Activated CD4-positive, CD25-positive, alpha-beta regulatory T cell treated with anti-CD3 and anti-CD28 coated beads, Interleukin-2, amount 50 U/mL, for 72 hours (primary cell): ENCODE measurements at places on chromosomes 2 and 18.

GRCh38 chr2:9703701-9704221 lies 73.0 kb upstream of the YWHAQ start:
- no peak for DNase-seq

DNA sequence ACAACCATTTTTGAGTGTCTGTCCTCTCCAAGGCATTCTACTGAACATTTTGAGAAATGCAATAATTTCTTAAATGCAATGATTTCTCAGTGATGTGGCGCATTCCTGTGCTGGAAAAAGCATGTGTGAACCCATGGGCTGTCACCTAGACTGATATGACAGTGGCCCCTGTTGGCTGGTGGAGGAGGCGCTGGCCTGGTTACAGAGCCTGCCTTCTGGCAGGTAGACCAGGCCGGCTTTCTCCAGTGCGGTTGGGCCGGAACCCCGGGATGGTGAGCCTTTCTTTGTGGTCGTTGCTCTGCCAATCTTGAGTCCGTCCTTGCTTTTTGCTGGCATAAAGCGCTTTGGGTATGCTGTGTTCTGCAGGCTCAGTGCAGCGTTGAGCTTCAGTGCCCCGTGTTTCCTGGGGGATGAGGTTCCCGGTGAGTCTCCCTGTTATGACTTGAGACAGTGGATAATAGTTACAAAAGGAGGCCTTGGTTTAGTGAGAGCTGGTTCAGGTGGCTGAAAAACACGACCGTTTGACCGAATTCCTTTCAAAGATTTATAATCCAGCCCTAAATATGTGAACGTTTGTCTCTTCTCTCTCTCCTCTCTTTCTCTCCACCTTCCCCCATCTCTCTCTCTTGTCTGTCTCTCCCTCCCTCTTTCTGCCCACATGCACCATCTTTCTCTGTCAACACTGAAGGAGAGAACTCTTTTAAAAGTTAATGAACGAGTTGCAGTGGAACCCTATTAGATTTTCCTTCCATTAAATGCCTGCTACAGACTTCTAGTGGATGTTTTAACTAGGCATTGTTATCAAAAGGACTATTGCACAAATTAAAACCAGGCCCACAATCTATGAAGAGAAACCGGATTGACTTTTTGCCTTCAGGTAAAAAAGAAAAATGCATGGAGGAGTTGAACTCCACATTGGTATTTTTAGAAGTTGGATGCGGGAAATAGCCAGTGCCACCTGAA lies 34.0 kb downstream of the TSHZ1 start:
- no peak for DNase-seq

GRCh38 chr2:150063931-150064548 lies 423.4 kb downstream of the RND3 start:
- DNase-seq = no peak

- DNase-seq = no peak
Measured at GRCh38 chr2:1282552-1282951, 130.7 kb upstream of the TPO start.

DNA sequence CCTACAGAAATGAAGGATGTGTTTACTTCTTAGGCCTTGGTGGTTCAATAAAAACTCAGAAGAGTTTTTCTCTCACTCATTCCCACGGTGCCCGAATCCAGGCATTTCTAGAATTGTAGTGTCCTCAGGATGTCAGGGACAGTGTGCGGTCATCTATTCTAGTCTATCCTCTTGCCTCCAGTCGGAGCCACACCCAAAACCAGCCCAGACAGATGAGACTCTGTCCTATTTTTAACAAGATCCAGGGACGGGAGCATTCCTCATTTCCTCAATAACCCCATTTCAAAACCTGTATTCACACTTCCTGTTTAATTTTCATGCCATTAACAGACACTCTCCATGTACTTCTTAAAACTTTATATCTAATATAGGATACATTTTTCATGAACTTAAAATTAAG lies 11.6 kb upstream of the RBMS1 start:
- DNase-seq = no peak

DNA sequence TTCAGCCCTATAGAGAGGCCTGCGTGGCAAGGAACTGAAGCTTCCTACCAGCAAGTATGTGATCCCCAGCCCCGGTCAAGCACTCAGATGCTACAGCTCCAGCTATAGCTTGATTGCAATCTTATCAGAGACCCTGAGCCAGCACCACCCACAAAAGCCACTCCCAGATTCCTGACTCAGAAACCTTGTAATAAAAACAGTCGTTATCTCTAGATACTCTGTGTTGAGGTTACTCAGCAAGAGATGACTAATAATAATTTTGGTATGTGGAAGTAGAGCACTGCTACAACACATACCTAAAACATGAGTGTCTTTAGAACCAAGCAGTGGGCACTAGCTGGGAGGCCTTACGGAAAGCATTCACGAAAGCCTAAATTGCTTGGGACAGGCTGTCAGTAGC lies 216.9 kb downstream of the UXS1 start:
- DNase-seq = no peak

- no peak for DNase-seq
Measured at GRCh38 chr2:128289439-128289838, 29.2 kb downstream of the HS6ST1 start.

DNA sequence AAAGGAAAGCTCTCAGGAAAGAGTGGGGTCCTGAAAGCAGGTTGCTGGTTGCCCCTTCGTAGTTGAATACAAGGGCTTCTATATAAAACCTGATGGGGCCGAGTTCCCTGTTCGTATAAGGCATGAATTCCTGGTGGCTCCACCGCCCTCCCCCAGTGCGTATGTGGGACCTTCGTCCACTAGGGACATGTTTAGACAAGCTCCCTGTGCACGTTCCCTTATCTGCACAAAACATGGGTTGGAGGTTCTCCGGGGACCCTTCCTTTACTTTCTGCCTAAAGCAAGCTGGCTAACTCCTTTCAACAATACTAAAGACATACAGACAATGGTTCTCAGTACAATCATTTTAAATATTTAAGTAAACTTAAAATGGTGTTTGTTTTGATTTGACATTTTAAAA lies 8.0 kb downstream of the CLUL1 start:
- DNase-seq = no peak

- DNase-seq = no peak
Measured at GRCh38 chr2:32289165-32289999, 11.7 kb downstream of the YIPF4 start.

DNA sequence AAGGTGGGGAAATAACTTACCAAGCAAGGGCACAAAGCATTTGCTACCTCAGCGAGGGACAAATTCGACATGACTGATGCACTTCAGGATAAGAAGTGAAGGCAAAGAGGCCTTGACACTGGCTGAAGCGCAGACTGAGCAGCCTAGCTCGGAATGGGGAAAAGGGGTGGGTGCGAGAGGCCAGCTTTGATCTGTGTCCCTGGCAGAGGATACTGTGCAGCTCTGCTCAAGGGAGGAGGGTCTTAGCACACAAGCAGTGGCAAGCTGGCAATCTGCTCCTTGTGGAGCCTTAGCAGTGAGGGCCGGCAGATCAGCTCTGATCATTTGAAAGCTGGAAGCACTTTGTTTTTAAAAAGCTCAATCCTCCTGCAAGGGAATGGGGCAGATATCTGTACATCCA lies 222.3 kb downstream of the ZBTB7C start:
- no peak for DNase-seq

- DNase-seq = no peak
Measured at GRCh38 chr2:174585146-174585545, 12.5 kb downstream of the WIPF1 start.

DNA sequence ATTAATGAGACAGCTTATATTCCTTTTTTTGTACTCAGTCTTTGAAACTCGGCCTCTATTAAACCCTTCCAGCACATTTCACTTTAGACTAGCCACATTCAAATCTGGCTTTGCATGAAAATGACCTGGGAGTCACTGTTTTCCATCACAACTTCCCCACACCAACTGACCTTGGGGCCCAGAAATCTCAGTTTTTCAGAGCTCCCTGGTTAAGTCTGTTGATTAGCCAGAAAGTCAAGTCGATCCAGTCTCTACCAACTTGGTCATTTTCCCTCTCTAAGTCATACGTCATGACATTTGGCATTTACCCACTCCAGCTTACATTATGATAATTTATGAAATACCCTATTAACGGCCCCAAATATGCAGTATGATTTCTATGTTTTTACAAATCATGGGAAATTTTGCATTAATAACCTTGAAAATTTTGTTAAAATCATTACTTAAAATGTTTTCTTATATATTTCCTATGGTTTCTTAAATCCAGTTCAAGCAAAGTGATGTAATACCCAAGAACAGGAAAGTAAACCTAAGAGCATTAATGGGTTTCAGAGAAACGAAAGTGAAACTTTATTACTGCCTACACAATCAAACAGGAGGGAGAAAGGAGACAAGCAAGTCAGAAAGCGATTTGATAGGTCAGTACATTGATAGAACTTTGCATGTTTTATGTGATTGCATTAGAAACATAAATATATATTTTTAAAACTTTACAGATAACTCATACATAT lies 77.1 kb downstream of the SPATS2L start:
- no peak for DNase-seq

DNA sequence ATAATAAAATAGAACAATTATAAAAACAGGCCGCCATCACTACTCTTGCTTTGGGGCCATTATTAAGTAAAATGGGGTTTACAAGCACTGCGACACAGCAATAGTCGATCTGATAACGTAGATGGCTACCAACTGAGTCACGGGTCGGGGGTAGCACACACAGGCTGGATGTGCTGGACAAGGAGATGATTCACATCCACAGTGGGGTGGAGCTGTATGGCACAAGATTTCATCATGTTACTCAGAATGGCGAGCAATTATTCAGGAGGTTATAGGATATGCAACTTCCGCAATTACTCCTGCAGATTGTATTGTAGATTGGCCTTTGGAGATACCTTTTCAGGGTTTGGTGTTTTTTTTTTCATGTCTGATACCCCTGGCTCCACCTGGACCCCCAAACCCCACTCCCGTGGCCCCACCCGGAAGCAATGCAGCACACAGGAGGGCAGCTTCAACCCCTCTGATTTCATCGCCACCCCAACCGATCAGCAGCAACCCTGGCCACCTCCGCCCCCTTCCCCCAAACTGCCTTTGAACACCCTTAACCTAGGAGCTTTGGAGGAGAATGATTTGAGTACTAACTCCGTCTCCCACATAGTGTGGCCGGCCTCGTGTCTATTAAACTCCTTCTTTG lies 21.4 kb upstream of the MLPH start:
- no peak for DNase-seq

- DNase-seq = no peak
Measured at GRCh38 chr2:8602809-8603208, 79.0 kb upstream of the ID2 start.

DNA sequence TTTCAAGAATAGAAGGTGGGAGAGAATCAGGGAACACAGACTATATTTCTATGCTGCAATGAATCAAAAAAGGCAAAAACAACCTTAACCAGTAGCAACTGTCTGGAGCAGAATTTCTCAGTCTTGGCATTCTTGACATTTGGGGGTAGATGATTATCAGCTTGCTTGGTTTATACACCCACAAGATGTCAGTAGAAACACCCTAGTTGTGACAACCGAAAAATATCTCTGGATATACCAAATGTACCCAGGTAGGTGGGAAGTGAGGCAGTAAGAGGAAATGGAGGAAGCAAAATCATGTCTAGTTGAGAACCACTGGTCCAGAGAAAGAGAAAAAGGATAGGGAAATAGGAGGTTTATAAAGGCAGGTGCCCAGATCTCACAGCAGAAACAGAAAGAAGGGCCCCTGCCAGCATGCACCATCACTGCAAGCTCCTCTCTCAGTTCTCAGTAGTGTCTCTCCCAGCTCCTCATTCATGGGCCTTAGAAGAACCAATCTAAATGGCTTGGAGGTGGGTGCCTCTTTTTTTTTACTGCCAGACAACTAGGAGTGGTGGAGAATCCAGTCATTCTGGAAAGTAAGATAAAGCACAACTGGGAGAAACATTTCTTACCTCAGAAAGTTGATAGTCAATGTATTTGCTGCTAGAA lies 50.4 kb downstream of the MBD2 start:
- no peak for DNase-seq

DNA sequence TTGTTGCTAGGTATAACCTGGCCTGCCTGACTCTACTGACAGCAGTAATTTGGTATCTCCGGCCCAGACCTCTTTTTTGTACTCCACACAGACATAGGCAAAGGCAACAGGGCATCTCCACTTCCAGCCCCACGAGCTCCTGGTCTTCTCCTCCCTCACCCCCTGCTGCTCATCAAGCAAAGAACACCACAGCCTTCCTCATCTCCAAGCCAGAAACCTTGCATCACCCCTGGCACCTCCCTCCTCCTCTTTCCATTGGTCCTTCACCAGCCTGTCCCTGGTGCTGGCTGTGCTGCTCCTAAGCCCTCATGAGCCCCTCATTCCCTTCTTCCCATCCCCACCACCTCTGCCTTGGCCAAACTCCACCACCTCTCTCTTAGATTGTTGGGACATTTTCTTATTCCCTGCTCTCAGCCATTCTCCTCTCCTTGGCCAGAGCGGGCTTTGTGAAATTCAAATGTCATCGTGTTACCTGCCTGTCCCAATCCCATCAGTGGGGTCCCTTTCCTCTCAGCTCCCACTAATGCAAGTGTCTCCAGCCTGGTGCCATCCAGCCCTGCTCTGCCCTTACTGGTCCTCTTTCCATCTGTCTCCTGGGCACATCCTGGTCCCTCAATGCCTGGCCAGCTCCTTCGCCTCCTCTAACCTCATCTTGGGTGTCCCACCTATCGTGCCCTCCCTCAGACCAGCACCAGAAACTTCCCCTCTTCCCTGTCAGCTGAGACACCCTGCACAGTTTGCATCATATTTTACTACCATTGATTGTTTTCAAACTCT lies 77.4 kb downstream of the INHBB start:
- peak; percentile 12 for DNase-seq

- DNase-seq = no peak
Measured at GRCh38 chr2:190407246-190407661, 901 bp upstream of the MFSD6 start.

DNA sequence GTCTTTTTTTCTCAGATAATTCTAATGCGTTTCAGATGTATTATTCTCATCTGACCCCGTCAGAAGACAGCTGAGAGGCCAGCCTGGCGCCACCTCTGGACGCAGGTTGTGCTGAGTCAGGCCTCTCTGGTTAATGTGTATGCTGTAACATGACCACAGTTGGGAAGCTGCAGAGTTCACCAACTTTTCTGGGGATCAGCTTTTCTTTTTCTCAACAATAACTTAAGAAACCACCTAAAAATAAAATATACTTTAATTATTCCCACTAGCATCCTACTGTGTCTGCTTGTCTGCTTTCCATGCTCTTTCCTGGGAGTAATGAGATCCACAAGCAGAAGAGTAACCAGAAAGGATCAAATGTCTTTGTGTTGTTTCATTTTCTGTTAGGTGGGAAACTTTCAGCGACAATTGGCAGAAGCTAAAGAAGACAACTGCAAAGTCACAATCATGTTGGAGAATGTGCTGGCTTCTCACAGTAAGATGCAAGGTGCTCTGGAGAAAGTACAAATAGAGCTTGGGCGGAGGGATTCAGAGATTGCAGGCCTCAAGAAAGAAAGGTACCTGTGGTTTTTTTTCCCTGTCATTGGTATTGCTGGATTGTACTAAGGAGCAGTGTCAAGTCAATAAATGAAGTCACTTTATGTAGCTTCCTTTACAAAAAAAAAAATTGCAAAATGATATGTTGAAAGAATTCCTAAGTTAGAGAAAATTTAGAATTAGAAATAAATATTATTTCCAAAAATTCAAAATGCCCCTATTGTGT lies 79.8 kb downstream of the CCDC150 start:
- no peak for DNase-seq

GRCh38 chr18:25166113-25166512 lies 185.9 kb downstream of the ZNF521 start:
- no peak for DNase-seq
